GM12892 (cell line): ENCODE measurements at places on chromosomes 1 and 21.

DNA sequence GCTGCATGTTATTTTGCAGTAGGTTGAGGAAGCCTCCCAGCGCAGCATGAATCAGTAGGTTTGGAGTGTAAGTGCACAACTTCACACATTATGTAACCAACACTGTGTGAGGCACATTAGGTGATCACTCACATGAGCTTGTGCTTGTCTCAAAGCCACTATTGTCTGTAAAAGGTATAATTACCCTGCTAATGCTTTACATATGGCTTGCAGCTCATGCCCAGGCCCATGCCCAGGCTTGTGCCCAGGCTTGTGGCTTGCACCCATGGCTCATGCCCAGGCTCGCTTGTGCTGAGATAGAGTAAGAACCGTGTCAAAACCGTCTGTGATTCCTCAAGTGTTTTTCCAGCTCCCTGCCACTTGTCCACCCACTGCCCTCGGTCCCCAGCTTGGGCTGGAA is 596.3 kb downstream of the LTN1 start:
- no peak for DNase-seq

- no peak for DNase-seq
Measured at GRCh38 chr1:201508809-201509208, 1.9 kb upstream of the CSRP1 start.

DNA sequence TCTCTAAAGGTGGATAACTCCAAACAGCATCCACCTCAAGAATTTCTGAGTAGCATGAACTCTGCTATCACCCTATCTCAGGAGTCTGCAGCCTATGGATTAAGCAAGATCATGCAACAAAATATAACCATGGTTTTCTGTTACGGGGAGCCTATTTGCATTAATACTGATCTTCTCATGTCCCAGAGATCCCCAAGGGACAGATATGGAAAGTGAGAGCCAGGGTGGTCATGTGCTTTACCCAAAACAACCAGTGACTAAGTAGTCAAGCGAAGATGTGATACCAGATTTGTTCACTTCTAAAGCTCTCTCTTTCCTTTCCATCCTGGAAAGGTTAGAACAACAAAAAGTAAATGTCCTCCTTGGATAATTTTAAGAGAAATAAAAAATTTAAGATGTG is 125.1 kb downstream of the PRRX1 start:
- no peak for DNase-seq

DNA sequence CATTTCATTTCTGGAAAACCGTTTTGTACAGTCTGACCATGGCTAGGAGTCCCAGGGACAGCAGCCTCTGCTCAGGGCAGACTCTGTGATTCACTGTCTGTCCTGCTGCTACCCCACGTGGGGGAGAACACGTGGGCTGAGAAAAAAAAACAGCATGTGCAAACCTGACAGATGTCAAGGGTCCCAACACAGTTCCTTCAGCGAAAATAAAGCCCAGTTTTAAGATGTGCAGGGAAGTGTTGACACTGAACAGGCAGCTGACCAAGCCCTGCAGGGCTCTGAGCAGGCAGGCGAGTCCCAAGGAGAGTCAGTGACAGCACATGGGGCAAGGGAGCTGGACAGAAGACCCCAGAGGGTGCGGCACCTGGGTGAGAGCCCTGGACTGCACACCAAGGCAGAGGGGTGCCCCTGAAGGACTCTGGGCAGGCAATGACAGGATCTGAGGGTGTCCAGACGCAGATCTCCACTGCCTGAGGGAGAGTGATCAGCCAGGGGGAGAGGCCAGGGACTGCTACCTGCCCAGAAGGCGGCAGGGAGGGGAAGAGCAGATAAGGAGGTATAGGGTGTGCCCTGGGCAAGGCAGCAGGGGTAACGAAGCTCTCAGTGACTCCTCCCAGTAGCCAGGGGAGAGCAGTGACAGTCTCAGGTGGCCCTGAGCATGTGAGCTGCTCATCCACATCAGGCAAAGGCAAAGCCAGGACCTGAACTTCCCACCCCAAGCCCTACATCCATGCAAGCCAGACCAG is 5.1 kb upstream of the SPATC1L start:
- DNase-seq: peak; percentile 13

DNA sequence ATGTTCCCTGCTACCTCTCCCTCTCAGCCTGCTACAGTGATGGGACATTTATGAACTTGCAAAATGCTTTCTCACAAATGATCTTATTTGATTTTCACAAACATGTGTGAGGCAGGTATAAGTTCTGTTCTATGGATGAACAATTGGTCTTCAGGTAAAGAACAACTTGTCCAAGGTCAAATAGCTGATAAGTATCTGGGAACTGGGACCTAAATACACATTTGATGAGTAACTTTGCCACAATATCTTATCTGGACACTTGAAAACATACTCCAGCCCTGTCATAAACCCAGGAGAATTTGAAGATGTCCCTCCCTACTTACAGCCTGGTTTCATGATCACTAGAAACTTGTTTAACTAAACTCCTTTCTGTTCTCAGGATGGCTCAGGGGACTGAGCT is 23.0 kb downstream of the LRRN2 start:
- no peak for DNase-seq

DNA sequence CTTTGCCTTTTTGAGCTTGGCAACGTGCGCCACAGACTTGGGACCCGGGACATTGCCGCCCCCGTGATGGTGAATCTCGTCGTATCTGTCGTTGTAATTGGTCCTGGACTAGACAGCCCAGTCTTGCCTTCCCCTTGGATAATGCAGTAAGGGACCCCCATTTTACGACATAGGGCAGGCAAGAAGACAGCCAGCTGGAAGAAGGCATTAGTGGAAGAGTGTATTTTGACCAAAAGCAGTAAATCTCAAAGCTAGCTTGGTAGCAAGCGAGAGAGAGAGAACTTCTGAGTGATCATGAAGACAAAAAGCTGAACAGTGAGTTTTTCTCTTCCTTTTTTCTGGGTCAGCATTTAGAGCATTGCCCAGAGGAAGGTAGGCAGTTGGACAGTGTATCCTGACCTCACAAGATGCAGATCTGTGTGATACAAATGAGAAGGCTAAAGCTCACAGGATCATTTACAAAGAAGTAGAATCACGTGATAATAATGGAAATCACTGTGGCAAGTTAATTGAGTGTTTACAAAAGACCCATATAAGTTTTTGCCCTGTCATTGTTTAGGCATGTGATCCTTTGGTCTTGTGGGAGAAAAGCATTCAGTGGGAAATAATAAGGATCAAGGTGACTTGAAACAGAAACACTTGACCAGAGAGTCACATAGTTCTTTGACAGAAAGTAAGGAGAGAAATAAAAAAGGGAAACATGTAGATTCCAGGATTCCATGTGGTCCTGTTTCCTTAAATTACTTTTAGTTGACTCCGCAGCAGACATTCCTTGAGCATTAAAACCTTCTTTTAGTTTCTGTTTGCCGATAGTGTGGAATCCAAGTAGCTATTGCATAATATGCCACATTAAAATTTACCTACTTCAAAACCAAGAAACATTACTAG is 66.3 kb downstream of the CNST start:
- DNase-seq: no peak

GRCh38 chr21:46131588-46131837 is 23.9 kb downstream of the FTCD start:
- no peak for DNase-seq

DNA sequence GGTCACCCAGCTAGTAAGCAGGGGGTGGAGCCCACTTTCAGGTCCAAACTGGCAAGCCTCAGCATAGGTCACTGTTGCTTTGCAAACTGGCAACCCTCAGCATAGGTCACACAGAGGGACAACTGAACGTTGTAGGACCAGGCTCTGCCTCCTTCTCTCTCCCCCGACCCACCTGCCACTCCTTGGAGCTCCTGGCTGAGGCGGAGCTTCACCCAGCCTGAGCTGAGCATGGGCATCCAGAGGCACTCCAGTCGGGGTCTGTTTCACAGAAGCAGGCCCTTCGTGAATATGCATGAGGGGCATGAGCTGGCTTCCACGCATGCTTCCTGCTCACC is 24.2 kb downstream of the CAPZB start:
- DNase-seq: no peak

- DNase-seq: no peak
Measured at GRCh38 chr1:13761883-13762282, 61.9 kb downstream of the PRDM2 start.

- no peak for DNase-seq
Measured at GRCh38 chr21:15430577-15430976, 299.2 kb upstream of the USP25 start.

DNA sequence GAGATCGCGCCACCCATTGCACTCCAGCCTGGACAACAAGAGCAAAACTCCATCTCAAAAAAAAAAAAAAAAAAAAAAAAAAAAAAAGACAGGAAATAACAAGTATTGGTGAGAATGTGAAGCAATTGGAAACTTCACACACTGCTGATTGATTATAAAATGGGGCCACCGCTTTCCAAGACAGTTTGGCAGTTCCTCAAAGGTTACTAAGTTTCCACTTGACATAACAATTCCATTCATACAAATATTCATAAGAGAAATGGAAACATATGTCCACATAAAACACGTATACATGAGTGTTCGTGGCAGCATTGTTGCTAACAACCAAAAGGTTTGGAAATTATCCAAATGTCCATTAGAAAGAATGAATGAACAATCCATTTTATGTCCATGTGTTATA is 26.3 kb downstream of the USP24 start:
- DNase-seq: no peak

DNA sequence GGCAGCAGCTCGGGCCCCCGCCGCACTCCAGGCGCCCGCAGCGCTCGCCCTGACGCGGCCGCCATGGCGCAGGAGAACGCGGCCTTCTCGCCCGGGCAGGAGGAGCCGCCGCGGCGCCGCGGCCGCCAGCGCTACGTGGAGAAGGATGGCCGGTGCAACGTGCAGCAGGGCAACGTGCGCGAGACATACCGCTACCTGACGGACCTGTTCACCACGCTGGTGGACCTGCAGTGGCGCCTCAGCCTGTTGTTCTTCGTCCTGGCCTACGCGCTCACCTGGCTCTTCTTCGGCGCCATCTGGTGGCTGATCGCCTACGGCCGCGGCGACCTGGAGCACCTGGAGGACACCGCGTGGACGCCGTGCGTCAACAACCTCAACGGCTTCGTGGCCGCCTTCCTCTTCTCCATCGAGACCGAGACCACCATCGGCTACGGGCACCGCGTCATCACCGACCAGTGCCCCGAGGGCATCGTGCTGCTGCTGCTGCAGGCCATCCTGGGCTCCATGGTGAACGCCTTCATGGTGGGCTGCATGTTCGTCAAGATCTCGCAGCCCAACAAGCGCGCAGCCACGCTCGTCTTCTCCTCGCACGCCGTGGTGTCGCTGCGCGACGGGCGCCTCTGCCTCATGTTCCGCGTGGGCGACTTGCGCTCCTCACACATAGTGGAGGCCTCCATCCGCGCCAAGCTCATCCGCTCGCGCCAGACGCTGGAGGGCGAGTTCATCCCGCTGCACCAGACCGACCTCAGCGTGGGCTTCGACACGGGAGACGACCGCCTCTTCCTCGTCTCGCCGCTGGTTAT is 2.8 kb downstream of the KCNJ9 start:
- peak; percentile 78 for DNase-seq

GRCh38 chr1:227449741-227450441 is 113.5 kb upstream of the ZNF678 start:
- DNase-seq: no peak

GRCh38 chr1:244022864-244023440 is 28.1 kb upstream of the ZBTB18 start:
- DNase-seq: no peak

GRCh38 chr1:42179900-42180329 is 15.4 kb upstream of the GUCA2A start:
- DNase-seq: no peak

- DNase-seq: no peak
Measured at GRCh38 chr1:44464361-44464760, 59.3 kb downstream of the RNF220 start.
